ENCODE measurements at places on chromosomes 3 and 15. TPM values are rescaled to one million over a fixed set of nuclear protein-coding genes. Genes with fewer than 3 reads are reported as not detected.

SRP14 gene
- 196 TPM for total RNA-seq

SKOR1 gene
- total RNA-seq: 0.11 TPM

SYNPR gene
- total RNA-seq: not detected

- peak; percentile 73 for DNase-seq
Observed at GRCh38 chr3:123423031-123423430, 25.9 kb downstream of the ADCY5 start.

GRCh38 chr3:33202711-33203457 lies 15.7 kb downstream of the SUSD5 start:
- no peak for DNase-seq

DNA sequence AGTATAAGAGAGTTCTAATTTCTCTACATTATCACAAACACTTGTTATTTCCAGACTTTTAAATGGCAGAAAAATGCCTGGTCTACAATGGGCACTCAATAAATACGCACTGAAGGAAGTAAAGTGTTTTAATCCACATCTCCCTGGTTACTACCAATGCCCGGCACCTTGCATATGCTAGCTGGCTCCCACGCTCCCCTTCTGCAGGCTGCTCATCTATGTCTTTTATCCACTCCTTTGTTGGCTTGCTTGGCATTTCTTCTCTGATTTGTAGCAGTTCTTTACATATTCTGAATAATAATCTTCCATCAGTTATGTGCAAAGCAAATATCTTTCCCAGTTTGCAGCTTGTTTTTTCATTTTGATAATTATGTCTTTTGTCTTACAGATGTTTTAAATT lies 74.6 kb upstream of the PRR23E start:
- DNase-seq: no peak

DNA sequence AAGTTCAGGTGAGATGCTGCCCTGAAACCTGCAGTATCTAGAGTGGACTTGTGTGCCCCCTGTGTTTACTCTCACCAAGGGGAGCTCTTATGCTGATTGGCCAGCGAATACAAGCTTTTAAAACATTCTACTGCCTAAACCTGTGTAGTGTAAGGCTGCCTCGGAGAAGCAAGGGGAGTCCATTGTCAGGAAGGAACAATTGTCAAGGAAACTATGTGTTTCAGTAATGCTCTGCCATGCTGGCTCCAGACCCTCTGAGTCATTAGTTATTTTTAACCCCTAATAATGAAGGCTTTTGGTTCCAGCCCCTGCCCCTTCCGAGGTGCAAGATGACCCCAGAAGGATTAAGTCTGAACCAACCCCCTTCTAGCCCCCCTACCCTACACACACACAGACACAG lies 66.1 kb upstream of the CHMP2B start:
- DNase-seq: no peak

- DNase-seq: peak; percentile 47
Observed at GRCh38 chr15:56040081-56041035, 46.9 kb upstream of the NEDD4 start.

GRCh38 chr3:119380697-119381096 lies 82.7 kb downstream of the TMEM39A start:
- no peak for DNase-seq

Data from Right ventricle myocardium superior (tissue), 1 donor.